ENCODE measurements at places on chromosomes 2 and 18. TPM values are rescaled to one million over a fixed set of nuclear protein-coding genes. Genes with fewer than 3 reads are reported as not detected.
A peak's percentile ranks its signal among the peaks of the same experiment; 100 is the strongest.

DNA sequence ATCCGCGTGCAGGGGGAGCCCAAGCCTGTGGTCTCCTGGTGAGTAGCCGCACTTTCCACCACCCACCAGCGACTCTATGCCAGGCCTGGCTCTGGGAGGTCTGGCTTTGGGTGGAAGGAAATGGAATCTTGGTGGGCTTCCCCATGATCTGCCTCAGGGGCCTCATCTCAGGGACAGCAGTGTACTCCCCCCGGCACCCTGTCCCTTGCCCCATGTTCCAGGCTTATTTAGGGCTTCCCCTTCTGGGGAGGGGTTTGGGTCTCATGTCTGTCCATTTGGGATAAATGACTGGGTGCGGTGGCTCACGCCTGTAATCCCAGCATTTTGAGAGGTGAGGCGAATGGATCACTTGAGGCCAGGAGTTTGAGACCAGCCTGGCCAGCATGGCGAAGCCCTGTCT, 27.7 kb downstream of the SPEG start:
- DNase-seq: no peak

GRCh38 chr2:54061272-54061671, 54.1 kb upstream of the ACYP2 start:
- no peak for DNase-seq

GRCh38 chr2:226483745-226484619, 315.6 kb downstream of the IRS1 start:
- DNase-seq: no peak

- DNase-seq: peak; percentile 89
These were observed 36.8 kb downstream of the MOGAT1 start for GRCh38 chr2:222708274-222708710.

DNA sequence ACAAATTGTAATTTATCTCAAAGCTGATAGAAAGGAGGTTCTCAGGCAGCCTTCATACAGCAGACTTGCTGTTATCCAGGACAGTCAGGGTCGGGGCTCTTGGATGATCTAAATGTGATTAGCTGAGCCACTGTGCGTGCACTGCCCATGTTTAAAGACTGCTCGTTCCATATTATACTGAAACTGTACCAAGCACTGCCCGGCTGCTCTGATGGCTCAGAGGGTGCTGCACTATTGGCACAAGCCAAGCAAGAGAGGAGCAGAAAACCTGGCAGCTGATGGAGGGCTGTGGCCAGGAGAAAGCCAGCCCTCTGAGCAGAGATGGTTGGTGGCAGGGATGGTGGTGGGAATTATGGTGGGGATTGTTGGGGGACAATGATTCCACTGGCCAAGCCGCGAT, 63.4 kb downstream of the COL6A3 start:
- DNase-seq: no peak

DNA sequence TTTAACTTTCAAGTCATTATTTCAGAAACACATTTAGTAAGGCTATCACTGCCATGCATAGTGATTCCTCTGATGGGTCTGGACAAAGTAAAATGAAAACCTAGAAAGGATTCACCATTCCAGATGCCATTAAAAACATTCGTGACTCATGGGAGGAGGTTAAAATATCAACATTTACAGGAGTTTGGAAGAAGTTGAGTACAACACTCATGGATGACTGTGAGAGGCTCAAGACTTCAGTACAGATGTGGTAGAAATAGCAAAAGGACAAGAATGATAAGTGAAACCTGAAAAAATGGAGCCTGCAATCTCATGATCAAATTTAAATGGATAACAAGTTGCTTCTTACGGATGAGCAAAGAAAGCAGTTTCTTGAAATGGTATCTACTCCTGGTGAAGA, 5.8 kb upstream of the TWSG1 start:
- DNase-seq: no peak

DNA sequence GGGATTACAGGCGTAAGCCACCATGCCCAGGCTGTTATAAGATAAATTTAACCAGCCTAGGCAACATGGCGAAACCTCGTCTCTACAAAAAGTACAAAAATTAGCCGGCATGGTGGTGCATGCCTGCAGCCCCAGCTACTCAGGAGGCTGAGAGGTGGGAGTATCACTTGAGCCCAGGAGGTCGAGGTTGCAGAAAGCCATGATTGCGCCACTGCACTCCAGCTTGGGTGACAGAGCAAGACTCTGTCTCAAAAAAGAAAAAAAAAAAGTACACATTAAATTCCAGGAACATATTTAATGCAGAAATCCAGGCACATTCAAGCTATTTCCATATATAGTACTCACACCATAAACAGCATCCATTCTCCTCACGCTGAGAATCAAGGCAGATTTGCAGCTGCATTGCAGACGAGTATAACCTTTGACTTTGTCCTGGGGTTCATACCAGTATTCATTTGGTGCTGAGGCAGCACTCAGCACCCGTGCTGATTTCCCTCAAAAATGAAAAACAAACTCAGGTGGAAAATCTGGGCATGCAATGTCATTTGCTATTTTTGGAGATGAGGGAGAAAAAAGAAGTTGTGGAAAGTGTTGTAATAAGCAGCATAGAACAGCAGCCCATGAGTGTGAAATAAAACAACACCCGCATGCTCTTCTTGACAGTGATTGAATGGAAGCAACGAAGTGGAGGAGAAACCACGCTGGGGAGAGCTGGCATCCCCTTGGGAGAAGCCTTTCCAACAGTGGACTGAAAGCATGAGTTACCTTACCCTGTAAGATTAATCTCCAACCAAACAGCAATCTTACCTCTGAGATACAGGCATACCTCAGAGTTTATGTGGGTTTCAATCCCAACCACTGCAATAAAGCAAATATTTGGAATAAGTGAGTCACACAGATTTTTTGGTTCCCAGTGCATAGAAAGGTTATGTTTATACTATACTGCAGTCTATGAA, 46.8 kb upstream of the ANXA4 start:
- DNase-seq: peak; percentile 72

- peak; percentile 78 for DNase-seq
These were observed at the start of gene DSC2 for GRCh38 chr18:31102025-31102684. DSC2 (minus strand) TSS chr18:31102421; CDS start chr18:31101971, 450 bp downstream.

DNA sequence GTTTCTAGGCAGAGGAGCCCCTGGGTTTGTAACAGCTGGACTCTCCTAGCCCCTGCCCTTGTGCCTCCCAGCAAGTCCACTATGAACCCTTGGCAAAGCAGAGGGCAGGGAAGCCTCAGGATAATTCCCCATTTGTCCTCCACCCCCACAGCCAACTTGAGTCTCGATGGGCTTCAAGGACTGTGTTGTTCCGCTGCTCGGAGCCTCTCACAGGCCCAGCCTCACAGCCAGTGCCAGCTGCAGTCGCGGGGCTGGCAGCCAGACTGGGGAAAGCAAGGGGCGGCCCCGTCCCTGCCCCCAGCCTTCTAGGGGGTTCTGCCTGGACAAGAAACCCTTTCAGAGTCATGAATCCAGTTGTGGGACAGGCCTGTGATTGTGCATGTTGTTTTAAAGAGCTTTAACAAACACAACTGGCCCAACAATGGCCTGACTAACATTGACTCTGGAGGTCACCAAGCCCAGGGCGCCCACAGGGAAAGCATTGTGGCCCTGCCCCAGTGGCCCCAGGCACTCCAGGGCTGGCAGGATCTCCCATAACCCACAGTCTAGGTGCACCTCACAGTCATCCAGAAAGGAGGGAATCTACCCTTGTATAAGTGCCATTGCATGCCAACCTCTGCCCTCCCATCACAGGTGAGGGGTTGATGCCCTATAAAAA, 71.8 kb upstream of the DAPL1 start:
- no peak for DNase-seq

GRCh38 chr2:218734190-218734975, 23.7 kb downstream of the TTLL4 start:
- no peak for DNase-seq

GRCh38 chr18:65435534-65435933, 315.3 kb upstream of the CDH7 start:
- DNase-seq: no peak

DNA sequence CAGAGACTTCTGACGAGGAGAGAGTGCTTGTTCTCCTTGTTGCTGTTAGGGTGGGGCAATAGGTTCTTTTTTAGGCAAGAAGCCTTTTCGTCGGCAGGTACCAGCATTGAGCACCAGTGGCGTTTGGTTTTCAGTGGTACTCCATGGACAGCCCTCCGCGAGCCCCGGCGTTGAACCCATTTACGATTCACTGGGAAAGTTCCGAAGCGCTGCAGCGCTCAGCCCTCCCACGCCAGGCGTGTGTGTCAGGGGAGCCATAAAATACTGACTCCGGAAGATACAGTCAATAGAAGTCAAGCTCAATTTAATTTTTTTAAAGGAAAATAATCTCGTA, 494 bp upstream of the ROCK1 start:
- no peak for DNase-seq

- DNase-seq: peak; percentile 96
These were observed at the start of gene NEDD4L for GRCh38 chr18:58043491-58044369. NEDD4L (plus strand) TSS chr18:58044226; CDS start chr18:58044661, 435 bp downstream.

DNA sequence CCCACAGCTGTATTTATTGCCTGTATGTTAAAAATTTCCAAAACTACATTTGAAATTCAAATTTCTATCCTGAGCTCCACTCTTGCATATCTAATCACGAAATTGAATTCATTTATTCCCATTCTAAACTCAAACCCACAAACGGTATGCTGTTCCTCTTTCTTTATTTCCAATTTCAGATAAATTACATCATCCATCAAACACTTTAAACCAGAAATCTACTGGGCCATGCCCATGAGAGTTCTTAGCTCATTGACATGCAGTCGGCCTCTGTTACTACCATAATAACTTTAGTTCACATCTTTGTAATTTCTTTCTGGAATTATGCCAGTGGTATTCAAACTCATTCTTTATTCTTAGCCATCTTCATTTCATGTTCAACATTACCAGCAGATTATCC, 100.3 kb downstream of the COL3A1 start:
- no peak for DNase-seq

GRCh38 chr2:59961746-59962145, 591.7 kb downstream of the BCL11A start:
- no peak for DNase-seq

- no peak for DNase-seq
These were observed 3.5 kb downstream of the RNF144A start for GRCh38 chr2:6920743-6921064.

- no peak for DNase-seq
These were observed 186.0 kb upstream of the EPHA4 start for GRCh38 chr2:221758076-221758475.

DNA sequence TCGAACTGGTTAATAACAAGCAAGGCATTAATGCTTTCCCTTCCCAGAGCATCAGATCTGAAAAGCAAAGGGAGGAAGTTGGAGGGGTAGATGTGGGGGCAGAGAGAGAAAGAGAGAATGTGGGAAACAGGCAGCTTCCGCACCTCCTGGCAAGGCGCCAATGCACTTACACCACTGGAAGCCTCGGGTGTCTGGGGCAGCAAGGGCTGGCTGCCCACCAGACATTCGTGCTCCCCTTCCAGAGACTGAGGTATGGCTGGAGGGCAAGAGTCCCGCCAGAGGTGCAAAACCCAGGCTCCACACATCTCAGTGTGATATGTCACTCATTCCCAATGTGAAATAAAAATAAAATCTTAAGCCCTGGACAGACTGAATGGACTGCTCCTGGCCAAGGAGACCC, 46.4 kb downstream of the TEX51 start:
- peak; percentile 25 for DNase-seq

DNA sequence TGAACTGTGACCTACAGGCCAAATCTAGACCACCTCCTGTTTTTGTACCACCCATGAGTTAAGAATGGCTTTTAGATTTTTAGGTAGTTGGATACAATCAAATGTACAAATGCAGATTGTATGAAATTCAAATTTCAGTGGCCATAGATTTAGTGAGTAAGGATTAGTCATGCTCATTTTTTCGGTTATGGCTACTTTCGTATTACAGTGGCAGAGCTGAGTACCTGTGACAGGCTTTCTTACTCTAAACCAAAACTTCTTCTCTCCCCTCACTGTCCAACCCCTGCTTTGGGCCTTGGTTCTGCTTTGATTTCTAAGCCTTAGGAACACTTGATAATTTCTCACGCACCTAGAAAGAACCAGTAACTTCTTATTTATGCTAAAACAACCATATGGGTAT, 82.1 kb downstream of the CDC42EP3 start:
- no peak for DNase-seq

GRCh38 chr2:26873286-26873983, 25.5 kb downstream of the DPYSL5 start:
- DNase-seq: no peak

- no peak for DNase-seq
These were observed 548 bp upstream of the FBLN7 start for GRCh38 chr2:112137516-112138158.

- DNase-seq: no peak
These were observed 6.1 kb downstream of the ECEL1 start for GRCh38 chr2:232481322-232482140.

GRCh38 chr2:88170472-88170892, 336 bp downstream of the THNSL2 start:
- no peak for DNase-seq

The SLC9A4 gene
- total RNA-seq: 114 TPM

The TXNDC2 gene
- 0.18 TPM for total RNA-seq

The GALNT3 gene
- 81.9 TPM for total RNA-seq

The TM4SF20 gene
- not detected for total RNA-seq

The CDK15 gene
- total RNA-seq: 3.6 TPM

The DSG4 gene
- 0.55 TPM for total RNA-seq

The CD302 gene
- 32.5 TPM for total RNA-seq

The EPB41L3 gene
- total RNA-seq: 120 TPM

The ACADL gene
- total RNA-seq: not detected

The ITPRID2 gene
- total RNA-seq: 209 TPM
